ENCODE measurements at places on chromosomes 1 and 21. TPM values are rescaled to one million over a fixed set of nuclear protein-coding genes. Genes with fewer than 3 reads are reported as not detected.

Gene NPHS2
- total RNA-seq, result not detected

GRCh38 chr1:172720339-172720738, 61.4 kb downstream of the FASLG start:
- DNase-seq, result no peak

GRCh38 chr1:3674100-3675094, 22.1 kb downstream of the TP73 start:
- DNase-seq, result peak; percentile 10

DNA sequence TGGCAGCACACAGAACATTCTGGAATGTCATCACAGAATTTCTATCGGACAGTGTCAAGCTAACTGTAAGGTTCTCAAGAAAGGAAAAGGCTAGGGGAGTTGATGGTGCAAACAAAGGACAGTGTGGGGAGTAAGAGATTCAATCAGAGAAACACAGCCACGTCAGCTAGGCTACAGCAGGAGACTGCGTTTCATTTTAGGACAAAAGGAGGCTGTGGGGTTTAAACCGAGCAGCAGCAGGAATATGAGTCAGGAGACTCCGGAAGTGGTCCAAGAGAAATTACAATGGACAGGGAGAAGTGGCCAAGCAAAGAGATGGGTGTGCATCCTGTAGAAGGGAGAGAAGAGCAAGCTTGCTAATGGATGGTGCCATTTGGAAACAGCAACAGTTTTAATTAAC, 37.4 kb upstream of the C1orf198 start:
- DNase-seq, result no peak

GRCh38 chr1:244662599-244662998, 9.7 kb downstream of the DESI2 start:
- no peak for DNase-seq

DNA sequence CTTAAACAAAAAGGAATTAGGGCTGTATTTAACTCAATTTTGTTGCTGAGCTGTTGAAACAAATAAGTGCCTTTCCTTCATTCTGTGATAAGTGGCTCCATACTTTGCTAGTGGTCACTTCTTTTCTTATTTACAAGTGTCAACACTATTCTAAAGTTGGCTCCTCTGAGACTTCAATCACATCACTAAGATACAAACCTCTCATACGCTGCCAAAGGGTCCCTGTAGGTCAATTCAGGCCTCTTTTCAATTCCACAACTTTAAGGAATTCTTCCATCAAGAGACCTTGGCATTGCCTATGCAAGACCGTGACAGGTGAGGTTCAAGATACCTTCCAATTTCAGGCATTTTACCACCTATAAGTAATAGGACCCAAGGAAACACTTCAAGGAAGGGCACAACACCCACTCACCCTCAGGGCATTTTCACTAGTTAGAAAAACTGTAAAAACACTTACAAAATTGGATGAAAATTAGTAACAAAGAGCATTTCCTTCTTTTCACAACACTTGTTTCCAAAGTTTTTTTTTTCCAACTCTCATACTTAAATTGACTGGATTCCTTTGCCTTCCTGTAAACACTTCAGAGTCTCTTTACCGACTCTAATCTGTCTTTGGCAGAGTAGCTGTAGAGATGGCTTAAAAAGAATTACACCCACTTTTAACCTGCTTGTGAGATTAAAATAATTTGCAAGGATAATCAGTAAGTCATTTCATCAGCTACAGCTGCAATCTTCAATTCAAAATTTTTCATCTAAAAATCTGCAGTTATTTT, 24.5 kb downstream of the SERBP1 start:
- no peak for DNase-seq
